ENCODE measurements at places on chromosomes 2 and 18. TPM values are rescaled to one million over a fixed set of nuclear protein-coding genes. Genes with fewer than 3 reads are reported as not detected.

ANKRD30BL gene
- total RNA-seq: not detected

PLA2R1 gene
- 6.9 TPM for total RNA-seq

THSD7B gene
- 2.1 TPM for total RNA-seq

NETO1 gene
- total RNA-seq: 0.12 TPM

- DNase-seq: no peak
These were observed 19.5 kb upstream of the REG3A start for GRCh38 chr2:79179036-79179435.

- DNase-seq: peak; percentile 71
These were observed 90.0 kb upstream of the NCKAP5 start for GRCh38 chr2:133658020-133658903.

DNA sequence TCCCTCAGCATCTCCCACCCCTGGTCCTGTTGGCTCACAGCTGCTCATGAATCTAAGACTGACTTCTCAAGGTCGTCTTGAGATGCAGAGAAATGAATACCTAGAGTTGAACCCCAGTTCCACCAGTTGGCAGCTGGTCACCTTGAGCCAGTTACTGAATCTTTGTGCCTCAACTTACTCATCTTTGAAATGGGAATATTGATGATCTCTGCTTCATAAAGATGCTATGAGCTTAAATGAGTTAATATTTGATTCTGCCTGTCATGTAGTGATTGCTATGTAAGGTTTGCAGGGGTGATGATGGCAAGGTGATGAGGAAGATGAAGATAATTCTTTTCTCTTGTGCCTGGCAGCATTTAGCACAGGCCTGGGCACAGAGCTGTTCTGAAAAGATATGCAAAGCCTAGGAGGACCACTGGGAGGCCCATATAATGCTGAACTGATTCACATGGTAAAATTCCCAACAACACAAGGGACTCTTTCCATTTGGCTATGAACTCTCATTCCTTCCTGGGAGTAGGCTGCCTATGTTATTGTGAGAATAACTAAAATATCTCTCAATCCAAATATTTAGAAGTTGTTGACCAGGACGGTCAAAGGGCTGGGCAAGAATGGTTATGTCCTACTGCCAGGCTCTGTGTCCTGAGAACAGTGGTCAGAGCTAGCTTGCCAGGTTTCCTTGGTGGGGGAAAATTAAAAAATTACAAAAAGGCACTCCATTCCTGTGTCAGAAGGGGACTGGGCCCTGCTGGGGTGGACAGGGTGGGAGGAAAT, 70.9 kb downstream of the APOB start:
- DNase-seq: no peak

DNA sequence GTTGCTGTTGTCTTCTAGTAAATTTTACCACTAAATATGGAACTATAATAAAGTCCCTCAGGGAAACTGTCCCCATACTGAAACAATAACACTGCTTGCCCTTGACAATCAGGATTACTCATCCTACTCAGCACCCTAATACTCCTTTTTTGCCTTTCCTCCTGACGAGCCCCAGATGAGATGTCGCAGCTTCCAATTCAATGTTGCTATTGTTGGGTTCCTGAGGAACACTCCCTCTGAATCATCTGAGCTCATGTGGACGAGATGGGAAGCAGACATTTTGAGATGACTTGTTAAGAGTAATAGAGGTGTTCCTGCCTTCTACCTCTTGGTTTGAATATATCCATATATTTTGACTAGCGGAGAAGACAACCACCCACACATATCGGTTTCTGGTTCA, 187.8 kb upstream of the FAM98A start:
- DNase-seq: peak; percentile 16

DNA sequence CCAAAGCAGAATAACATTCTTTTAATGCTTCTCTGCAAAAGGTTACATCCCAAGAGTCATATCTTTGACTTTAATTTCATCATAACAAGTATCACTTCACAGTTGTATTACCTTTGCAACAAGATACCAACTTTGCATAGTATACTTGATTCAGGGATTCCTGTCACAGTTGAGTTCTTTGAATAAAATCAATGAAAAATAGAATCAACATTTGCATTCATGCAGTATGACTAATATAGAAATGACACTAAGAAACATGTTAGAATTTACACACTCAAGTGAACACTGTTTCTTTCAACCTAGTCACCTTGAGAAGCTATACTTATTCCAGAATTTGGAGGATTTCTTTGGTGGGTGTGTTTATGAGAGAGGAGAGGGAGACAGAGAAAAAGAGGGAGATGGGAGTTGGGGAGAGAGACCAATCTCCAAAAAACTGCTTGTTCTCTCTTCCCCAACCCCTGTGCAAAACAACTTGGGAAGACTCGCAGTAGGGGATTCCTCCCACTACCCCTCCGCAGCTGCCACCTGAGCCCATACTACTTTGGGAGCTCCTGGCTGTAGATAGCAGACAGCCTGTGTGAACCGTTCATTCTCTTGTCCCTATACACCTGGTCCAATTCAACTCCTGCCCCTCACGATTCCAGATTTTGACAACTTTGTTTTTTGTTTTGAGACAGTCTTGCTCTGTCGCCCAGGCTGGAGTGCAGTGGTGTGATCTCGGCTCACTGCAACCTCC, 57.7 kb downstream of the PELI1 start:
- DNase-seq: no peak

- DNase-seq: no peak
These were observed 18.8 kb upstream of the SERPINB5 start for GRCh38 chr18:63457977-63458376.

GRCh38 chr2:118613737-118614136, 233.7 kb downstream of the EN1 start:
- DNase-seq: no peak

DNA sequence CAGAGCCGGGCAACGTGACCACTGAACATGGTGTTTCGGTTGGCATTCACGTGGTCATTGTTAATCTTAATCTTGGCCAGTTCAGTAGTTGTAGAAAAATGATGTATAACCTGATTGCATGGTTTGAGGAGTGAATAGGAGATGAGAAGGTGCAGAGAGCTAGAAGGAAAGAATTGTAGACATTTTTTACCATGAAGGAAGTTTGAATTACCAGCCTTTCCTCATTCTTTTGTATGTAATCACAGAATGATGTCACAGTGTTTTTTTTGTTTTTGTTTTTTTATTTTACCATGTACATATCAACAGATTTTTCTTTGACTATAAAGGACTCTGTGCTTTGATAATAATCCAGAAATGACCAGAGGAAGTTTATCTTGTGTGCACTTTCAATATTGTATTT, 126.3 kb downstream of the LTBP1 start:
- DNase-seq: no peak

DNA sequence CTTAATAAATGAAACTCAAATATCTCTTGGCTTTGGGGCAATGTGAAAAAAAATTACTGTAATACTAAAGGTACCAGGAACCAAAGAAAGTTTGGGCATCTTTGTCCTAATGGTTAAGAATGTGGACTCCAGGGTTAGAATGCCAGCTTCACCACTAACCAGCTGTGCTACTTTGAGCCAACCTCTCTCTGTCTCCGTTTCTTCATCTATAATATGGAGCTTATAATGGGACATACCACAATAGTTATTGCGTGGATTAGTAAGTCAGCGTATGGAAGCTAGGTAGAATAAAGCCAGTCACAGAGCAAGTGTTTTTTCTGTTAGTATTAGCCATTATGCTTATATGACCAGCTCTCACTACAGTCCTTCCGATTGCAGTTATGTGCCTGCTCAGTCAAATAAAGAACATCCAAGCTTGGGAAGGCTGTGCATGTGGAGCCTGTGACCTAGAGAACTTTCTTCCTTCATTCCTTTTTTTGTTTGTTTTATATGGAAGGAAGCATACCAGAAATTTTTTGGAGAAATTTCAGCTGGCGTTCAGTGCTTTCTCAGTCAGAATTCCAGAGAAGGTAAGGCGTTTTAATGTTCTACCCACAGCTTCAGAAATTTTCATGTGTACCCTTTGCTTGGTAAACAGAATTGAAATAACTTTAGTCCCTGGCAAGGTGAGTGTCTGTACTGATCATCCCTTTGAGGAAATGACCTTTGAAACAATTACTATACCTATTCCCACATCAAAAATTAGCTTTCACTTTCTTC, 114.0 kb upstream of the RND3 start:
- DNase-seq: no peak

- peak; percentile 81 for DNase-seq
These were observed 6.0 kb upstream of the GPR45 start for GRCh38 chr2:105235388-105236059.

GRCh38 chr2:64700133-64700809, 46.6 kb upstream of the SERTAD2 start:
- no peak for DNase-seq

DNA sequence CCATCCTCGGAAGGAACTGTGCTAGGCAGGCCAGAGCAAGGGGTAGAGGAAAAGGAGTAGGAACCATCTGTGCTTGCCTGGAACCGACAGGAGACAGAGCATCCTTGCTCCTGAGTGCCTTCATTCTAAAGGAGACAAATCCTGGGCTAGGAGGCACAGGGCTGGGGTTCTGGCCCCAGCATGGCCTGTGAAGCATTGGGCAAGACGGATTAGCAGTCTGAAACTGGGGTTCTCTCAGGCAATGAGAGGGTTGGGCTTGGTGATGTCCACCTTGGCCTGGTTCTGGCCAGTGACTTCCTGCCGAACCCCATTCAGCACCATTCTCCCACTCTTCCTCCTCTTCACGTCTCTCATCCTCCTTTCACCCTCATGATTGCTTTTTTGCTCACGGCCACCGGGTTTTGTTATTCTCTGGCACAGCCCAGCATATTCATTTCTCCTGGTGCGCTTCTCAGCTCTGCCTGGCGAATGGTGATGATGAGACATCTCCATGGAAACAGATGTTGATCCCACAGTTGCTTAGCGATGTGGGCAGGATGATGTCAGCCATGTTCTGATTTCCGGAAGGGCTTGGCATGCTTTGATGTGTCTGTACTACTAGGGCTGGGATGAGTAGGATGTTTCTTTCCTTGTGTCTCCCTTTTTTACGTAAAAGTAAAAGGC, 127.7 kb downstream of the CAPN13 start:
- peak; percentile 74 for DNase-seq

DNA sequence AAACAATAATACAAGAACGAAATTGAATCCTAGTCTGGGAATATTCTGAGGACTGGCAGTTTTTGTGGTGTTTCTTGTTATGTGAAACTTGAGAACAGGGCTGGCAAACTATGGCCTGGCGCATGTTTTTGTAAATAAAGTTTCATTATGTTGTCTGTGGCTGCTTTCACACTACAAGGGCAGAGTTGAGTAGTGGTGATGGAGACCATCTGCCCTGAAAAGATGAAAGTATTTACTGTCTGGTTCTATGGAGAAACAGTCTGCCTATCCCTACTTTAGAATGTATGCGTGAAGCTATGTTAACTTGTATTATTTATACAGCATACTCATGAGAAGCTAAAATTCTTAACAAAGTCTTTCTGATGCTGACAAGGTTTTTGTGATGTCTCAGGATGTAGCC, 351.9 kb downstream of the LRRTM1 start:
- no peak for DNase-seq

GRCh38 chr2:185215497-185215896, 523.1 kb upstream of the FSIP2 start:
- peak; percentile 26 for DNase-seq

DNA sequence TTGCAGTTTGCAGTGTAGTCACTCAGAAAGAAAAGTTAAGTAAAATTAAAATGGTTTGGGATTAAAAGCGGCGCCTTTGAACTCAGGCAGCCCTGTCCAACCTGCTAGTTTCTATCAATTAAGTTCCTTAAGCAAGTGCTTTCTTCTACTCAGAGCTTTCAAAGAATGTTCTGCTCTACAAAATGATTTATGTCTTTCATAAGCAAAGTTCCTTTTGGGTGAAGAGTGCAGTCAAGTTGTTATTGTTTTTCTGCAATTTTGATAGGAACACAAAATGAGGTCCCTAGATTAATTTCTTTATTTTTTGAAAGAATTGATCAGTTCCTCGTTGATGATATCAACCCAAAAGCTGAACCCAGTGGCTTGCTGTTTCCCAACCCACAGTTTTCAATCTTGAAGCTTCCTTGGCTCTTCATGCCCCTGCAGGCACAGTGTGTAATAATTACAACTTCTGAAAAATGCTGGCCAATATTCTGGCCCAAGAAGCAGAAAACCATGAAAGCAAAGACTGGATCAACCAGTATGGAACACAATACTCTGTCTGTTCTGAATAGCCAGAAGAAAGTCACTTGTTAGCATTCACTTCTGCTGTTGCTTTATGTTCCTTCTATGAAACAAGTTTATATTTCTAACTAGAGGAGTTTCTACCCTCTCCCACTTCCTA, 89.1 kb downstream of the TGIF1 start:
- DNase-seq: no peak

- no peak for DNase-seq
These were observed 10.6 kb upstream of the CIB4 start for GRCh38 chr2:26651799-26652198.

DNA sequence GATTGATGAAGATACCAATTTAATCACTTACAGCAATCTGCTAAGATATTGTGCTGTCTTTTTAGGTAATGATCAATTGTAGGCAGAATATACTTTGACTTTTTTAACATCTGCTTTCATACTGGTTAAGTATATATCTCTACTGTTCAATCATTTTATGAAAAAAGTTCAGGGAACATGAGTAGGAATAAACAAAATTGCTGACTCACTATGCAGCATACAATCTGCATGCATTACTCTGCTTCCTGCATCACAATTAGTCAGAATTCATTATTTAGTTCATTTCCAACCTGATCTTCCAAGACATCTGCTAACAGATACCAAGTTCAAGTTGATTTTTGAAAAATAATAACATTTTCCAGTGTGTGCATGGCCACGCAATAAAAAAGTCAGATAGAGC, 1430.4 kb upstream of the LRRTM1 start:
- peak; percentile 7 for DNase-seq

DNA sequence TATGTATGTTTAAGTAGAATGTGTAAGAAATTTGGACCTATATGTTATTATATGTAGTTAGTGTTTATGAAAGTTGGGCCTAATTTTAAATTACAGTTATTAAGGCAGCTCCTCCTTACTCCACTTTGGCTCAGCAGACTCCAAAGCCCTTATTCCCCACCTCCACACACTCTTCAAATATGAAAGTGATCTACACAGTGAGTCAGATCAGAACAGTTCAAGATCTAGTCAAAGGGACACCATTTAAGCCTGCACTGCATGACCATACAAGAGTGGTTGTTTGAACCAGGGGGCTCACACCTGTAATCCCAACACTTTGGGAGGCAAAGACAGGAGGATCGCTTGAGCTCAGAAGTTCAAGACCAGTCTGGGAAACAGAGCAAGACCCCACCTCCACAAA, 21.2 kb upstream of the PMAIP1 start:
- peak; percentile 10 for DNase-seq
